Endothelial cell (in vitro differentiated cells): ENCODE measurements at places on chromosomes 4 and X.

- DNase-seq, result no peak
Measured at GRCh38 chr4:60389633-60390032, 810.5 kb upstream of the ADGRL3 start.

- DNase-seq, result no peak
Measured at GRCh38 chr4:146428298-146428697, 93.4 kb downstream of the SLC10A7 start.

- DNase-seq, result no peak
Measured at GRCh38 chr4:70515367-70516250, 2.8 kb upstream of the AMTN start.

GRCh38 chrX:13029887-13030771 is 14.3 kb downstream of the FAM9C start:
- no peak for DNase-seq

- no peak for DNase-seq
Measured at GRCh38 chr4:150827226-150827625, 187.9 kb downstream of the LRBA start.

DNA sequence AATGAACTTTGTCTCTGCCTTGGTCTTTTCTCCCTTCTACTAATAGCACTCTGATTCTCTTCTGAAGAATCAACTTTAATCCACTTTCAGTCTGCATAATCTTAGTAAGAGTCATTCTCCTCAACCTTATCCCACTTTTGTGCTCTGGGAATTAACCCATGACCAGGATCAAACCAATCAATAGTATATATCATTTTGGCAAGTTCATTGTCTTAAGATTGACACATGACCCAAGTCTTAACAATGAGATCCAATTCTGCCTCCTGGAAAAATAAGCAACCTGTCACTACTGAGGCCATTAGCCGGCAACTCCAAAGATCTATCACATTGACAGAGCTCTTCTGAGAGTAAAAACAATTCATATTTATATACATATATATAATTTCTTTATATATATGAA is 1358.4 kb upstream of the ADGRL3 start:
- no peak for DNase-seq

DNA sequence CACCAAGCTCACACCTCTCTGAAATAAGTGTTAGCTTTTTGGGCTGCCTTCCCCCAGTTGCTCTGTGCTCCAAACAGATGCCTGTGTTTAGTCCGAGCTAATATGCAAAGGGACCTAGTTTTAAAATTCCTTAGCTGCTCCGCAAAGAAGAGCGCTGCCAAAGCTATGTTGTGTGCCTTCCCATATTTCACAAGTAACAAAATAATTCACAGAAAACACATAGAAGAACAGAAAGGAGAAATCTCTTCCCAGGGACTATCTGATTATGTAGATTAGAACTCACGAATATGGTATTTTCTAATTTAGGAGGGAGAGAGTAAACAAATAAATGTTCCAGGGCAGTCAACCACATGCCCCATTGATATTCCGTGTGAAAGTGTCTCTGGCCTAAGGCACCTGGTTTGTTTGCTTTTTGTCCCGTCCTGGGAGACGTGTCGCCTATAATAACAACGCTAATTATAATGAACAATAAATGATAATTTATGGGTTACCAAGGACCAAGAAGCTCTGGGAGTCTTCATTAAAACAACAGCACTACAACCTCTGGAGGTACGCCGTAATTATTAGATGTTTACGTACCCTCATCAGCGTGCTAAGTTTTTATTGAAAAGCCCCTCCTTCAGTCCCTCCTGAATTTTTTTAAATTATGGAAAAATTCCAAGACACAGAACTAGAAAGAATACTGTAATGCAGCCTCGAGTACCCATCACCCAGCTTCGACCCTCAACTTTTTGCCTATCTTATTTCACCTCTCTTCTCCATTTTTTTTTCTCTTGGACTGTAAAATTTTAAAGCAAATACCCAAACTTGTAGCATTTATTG is 1.2 kb upstream of the CCNG2 start:
- DNase-seq, result no peak

GRCh38 chrX:30414144-30414543 is 105.0 kb upstream of the NR0B1 start:
- no peak for DNase-seq

GRCh38 chr4:139815778-139816601 is 150.4 kb downstream of the MGST2 start:
- peak; percentile 37 for DNase-seq

GRCh38 chrX:49761481-49761880 is 65.7 kb upstream of the PAGE1 start:
- DNase-seq, result peak; percentile 16

DNA sequence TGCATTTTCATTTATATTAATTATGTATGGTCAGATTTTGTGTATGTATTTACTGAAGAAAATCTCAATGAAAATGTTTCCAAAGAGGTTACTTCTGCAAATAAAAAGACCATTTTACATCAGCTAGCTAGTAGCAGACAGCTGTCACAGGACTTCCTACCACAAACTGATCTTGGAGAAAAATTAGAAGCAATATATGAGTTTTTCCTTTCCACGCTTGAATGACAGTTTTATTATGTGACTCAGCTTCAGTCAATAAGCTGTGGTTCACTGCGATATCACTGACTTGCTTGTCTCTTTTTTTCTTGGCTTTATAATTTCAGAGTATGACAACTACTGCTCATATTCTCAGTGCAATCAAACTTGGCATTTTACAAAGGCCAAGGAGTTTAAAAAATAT is 787.4 kb upstream of the GALNTL6 start:
- no peak for DNase-seq

DNA sequence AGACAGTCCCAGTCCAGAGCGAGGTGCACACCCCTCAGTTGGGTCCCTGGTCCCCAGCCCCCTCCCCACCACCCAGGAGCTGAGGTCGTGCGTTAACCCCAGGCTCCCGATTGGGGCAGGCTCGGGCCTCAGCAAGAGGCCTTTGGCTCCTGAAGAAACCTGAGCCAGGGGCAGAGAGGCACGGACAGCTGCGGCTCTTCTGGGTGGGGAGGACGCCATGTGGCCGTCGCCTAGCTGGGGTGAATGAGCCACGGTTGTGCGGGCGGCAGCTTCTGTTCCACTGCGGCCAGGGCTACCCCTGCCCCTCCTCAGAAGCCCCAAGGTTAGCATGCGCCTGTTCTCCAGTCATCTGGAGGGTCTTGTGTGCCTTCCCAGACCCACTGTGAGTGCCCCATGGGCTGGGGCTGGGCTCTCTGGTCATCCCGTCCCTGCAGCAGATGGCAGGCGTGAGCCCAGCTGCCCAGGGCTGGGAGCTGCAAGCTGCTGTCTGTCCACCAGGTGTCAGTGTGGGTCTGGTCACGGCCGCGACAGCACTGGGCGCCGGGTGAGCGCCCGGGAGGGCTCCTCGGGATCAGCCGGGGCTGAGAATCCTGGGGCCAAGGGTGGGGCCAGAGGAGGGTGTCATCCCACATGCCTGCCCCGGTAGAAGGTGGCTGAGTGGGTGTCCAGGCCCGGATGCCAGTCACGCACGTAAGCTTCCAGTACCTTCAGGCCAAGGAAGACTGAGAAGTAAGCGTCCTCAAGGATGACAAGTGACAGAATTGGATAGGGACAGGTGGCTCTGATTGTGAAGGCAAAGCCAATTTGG is 21.9 kb downstream of the ATP2B3 start:
- DNase-seq, result peak; percentile 80

- DNase-seq, result no peak
Measured at GRCh38 chr4:140372751-140373327, 607 bp upstream of the SCOC start.

DNA sequence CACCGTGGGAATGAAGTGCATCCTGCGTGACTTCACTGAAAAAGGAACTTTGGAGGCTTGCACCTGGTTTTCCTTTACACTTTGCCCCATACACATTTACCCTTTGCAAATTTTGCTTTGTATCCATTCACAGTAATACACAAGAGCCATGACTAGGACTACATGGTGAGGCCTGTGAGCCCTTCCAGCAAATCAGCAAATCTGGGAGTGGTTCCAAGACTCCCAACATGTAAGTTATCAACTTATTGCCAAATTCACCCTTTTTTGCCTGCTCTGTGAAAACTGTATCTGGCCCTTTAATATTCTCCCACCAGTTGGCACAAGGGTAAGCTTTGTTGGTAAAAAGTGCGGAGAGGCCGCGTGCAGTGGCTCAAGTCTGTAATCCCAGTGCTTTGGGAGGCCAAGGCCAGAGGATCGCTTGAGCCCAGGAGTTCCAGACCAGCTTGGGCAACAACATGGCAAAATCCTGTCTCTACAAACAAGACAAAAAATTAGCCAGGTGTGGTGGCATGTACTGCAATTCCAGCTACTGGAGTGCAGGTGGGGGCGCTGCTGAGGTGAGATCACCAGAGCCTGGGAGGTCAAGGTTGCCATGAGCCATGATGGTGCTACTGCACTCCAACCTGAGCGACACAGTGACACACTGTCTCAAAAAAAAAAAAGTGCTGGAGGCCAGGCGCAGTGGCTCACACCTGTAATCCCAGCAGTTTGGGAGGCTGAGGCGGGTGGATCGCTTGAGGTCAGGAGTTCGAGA is 5.0 kb downstream of the PRMT9 start:
- no peak for DNase-seq

- no peak for DNase-seq
Measured at GRCh38 chr4:53235547-53235946, 130.3 kb downstream of the SCFD2 start.

DNA sequence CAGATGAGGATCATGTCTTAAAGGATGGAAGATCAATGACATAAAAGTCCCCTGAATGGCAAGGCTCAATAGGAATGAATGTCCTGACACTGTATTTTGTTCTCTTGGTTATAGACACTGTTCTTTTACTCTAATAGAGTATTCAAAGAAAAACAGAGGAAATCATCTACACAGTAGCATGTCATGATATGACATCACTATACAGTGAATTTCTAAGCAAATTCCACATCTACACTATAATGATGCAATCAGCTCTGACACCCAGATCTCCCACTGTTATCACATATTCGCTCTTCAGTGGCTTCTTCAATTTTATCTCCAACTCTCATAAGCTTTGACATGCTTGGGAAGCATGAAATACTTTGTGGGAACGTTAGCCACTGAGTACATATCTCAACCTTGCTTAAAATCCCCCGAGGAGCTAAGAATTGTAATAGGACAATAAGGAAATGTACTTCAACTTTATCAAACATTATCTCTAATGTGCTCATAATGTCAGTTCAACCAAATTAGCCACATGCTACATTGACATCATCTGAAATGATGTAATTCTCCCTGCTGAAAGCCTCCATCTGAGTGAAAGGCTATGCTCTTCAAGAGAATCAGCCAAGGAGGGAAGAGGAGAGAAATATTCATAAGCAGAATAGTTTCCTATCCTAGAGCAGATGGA is 139.6 kb upstream of the PTCHD1 start:
- DNase-seq, result no peak

DNA sequence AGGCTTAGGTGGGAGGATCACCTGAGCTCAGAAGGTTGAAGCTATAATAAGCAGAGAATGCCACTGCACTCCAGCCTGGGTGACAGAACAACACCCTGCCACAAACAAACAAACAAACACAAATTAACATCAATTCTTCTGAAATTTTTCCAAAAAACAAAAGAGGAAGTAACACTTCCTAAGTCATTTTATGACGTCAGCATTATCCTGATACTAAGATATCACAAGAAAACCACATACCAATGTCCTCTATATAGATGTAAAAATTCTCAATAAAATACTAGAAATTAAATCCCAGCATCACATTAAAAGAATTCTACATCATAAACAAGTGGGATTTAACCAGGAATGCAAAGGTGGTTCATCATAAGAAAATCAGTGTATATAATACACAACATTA is 64.4 kb upstream of the STK26 start:
- DNase-seq, result no peak
